ENCODE measurements at places on chromosomes 1 and 21. TPM values are rescaled to one million over a fixed set of nuclear protein-coding genes. Genes with fewer than 3 reads are reported as not detected.

The ERMAP gene
- 4.5 TPM for total RNA-seq

The GRHL3 gene
- total RNA-seq, result not detected

The LCE1F gene
- total RNA-seq, result not detected

The GPR52 gene
- 0.56 TPM for total RNA-seq

The C8B gene
- total RNA-seq, result not detected

The DYRK3 gene
- total RNA-seq, result 11.4 TPM

The TEDDM1 gene
- not detected for total RNA-seq

The CD164L2 gene
- not detected for total RNA-seq

The TSTD1 gene
- 77.7 TPM for total RNA-seq

The SEC16B gene
- not detected for total RNA-seq

The B4GALT2 gene
- total RNA-seq, result 26.1 TPM

The DMBX1 gene
- total RNA-seq, result 0.10 TPM

The OXCT2 gene
- 1.2 TPM for total RNA-seq

The NPPA gene
- total RNA-seq, result not detected

The S100B gene
- not detected for total RNA-seq

The GNAT2 gene
- 0.31 TPM for total RNA-seq

The IGSF3 gene
- 4.2 TPM for total RNA-seq

The CD53 gene
- total RNA-seq, result 240 TPM

The LCE2A gene
- total RNA-seq, result not detected

The TAS1R2 gene
- not detected for total RNA-seq

The PPIAL4G gene
- 0.12 TPM for total RNA-seq

The OR2L8 gene
- not detected for total RNA-seq

The MPL gene
- not detected for total RNA-seq

The GPX7 gene
- 20.6 TPM for total RNA-seq

The TCHH gene
- total RNA-seq, result not detected

The CR1 gene
- not detected for total RNA-seq

The LRRC8C gene
- total RNA-seq, result 40.4 TPM

The CELA3A gene
- total RNA-seq, result not detected

The TRPM2 gene
- 1.9 TPM for total RNA-seq

The GPR37L1 gene
- not detected for total RNA-seq

The C1orf94 gene
- not detected for total RNA-seq

The APOBEC4 gene
- total RNA-seq, result not detected

The KIF14 gene
- total RNA-seq, result 17.1 TPM

The PLA2G4A gene
- 1.1 TPM for total RNA-seq

The AKNAD1 gene
- not detected for total RNA-seq

The SLAMF9 gene
- not detected for total RNA-seq

The TRIM17 gene
- 1.5 TPM for total RNA-seq

The VHLL gene
- not detected for total RNA-seq

The FUBP1 gene
- total RNA-seq, result 204 TPM

The SLFNL1 gene
- total RNA-seq, result 0.07 TPM

The NECTIN4 gene
- not detected for total RNA-seq

The KRTAP21-2 gene
- total RNA-seq, result not detected

The RHEX gene
- total RNA-seq, result not detected

The C1orf185 gene
- not detected for total RNA-seq

The FCRL4 gene
- total RNA-seq, result not detected

The FAAH gene
- 5.3 TPM for total RNA-seq

The SLC30A10 gene
- not detected for total RNA-seq

The S100A5 gene
- total RNA-seq, result 3.3 TPM

The MIB2 gene
- 31.1 TPM for total RNA-seq

All from activated CD4-positive, alpha-beta memory T cell treated with anti-CD3 and anti-CD28 coated beads for 36 hours (primary cell).